Pulmonary artery endothelial cell (primary cell): ENCODE measurements at places on chromosomes 7 and 10. TPM values are rescaled to one million over a fixed set of nuclear protein-coding genes. Genes with fewer than 3 reads are reported as not detected.

Gene NDUFA5
- total RNA-seq = 30.1 and 38.8 TPM in 2 replicates

- no peak for DNase-seq
Observed at GRCh38 chr10:88289342-88289741, 293.8 kb downstream of the RNLS start.

- no peak for DNase-seq
Observed at GRCh38 chr10:88431103-88431502, 152.0 kb downstream of the RNLS start.

DNA sequence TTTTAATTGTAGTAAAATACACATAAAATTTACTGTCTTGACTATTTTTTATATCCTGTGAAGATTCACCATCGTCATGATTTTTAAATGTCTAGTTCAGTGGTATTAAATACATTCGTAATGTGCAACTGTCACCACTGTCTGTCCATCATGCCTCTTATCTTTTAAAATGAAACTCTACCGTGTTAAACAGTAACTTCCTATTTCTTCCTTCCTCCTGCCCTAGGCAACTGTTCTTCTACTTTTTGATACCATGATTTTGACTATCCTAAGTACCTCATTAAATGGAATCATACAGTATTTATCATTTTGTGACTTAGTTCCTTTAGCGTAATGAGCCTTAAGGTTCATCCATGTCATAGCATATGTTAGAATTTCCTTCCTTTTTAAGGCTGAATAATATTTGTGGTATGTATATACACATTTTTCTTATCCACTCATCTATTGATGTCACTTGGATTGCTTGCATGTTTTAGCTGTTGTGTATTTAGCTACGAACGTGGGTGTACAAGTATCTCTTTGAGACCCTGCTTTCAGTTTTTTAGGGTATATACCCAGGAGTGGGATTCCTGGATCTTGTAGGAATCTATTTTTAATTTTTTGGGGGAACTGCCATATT lies 13.5 kb downstream of the SLK start:
- DNase-seq = no peak

DNA sequence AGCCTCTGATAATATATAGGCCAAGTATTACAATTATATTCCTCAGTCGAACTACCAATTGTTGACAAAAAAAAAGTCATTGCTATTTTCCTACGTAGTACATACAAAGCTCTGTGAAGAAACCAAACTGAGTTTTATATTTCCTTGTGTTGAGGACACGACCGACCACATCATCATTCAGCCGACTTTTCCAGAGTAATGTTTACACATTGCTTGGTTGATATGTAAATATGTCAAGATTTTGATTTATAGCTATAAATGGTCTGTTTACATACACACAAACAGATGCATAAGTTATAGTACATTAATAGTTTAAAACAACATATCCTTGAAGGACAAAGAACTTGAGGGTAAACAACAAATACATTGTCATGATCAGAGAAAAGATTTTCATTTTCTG lies 121.5 kb downstream of the CRPPA start:
- no peak for DNase-seq

DNA sequence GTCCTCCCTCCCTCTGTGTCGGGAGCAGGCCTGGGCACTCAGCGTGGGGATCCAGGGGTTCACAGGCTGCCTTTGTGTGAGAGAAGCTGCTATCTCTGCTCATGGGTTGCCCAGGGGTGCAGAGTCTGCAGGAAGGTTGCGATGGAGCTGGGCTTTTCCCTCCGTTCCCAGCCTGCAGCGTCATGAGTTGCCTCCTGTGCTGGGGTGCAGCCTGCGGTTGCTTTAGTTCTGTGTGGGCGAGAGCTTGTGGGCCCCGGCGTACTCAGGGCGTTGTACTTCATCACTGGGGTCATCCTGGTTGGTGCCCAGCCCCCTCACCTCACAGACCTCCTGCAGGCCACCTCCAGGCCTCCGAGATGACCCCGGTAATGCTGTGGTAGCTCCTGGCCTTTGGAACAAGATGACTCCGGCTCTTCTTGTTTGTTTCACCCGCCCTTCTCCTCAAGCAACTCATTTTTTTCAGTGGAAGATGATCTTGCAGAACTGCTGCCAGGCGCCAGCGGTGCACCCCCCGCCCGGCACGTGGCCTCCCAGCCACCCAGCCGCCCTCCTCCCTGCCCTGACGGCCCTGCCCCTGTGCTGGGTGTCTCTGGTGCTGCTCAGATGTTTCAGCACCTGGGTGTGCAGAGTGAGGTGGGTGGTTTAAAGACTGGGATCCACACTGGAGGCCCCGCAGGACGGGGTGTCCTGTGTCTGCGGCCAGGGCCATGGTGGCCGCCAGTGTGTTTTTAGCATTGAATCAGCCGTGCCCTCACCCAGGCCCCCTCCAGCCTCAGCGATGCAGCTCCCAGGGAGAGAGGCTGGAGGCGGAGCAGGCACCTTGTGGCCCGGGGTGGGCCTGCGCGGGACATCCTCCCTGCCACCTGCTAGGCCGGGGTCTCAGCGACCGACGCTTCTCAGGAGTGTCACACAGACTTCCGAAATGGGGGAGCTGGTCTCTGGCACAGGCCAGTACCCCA lies 7.2 kb downstream of the AP5Z1 start:
- no peak for DNase-seq

Gene HBP1
- total RNA-seq = 111 and 129 TPM in 2 replicates

Gene ANKRD2
- 0.78 and 1.8 TPM in 2 replicates for total RNA-seq

Gene ZNF783
- 3.5 and 5.6 TPM in 2 replicates for total RNA-seq

GRCh38 chr7:36300696-36301350 lies 88.8 kb upstream of the ANLN start:
- DNase-seq = no peak

- DNase-seq = no peak
Observed at GRCh38 chr7:28871077-28871476, 87.1 kb downstream of the TRIL start.

GRCh38 chr7:132575419-132575981 lies 770 bp downstream of the PLXNA4 start:
- no peak for DNase-seq

Gene SLC16A9
- total RNA-seq = 0.07 TPM in 1 of 2 replicates, not detected in the other

Gene ZNF33B
- total RNA-seq = 9.2 and 11.3 TPM in 2 replicates

- DNase-seq = no peak
Observed at GRCh38 chr10:110077436-110078130, 69.8 kb downstream of the ADD3 start.

DNA sequence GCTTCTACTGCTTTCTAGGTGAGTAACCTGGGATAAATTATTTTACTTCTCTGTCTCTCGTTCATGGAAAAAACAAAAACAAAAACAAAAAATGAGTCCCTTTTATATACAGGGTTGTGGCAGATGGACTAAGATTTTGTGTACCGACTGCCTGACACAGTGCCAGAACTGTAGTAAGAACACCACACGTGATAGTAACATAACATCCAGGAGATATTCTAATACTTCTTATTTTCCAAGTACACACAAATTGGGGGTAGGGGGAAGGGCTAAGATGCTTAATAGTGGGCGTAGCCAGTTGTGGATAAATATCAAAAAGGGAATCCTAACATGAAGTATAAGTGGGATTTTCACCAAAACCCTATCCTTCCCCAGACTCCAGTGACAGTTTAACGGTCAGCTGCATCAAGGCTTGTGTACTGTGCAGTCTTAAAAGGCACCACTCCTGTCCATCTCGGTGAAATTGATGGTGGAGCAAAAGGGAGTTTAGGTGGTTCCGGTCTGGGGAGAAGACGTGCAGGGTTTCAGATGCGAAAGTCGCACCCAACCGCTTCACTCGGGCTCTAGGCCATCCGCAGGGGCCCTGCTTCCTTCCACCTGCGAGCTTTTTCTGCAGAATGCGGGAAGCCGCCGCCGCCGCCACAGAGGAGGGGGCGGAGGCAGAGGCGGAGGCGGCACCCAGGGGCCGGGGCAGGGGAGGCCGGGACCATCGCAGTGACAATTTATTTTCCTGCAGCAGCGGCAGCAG lies at the start of gene STAMBPL1:
STAMBPL1 (plus strand) TSS at position 712 of the 748 bp plus-strand sequence. CDS start 21,464 bp downstream, outside the sequence.
- no peak for DNase-seq

Gene MET
- 80.8 and 188 TPM in 2 replicates for total RNA-seq

Gene AKR1D1
- not detected in 2 replicates for total RNA-seq

Gene SPRN
- total RNA-seq = not detected in 2 replicates

DNA sequence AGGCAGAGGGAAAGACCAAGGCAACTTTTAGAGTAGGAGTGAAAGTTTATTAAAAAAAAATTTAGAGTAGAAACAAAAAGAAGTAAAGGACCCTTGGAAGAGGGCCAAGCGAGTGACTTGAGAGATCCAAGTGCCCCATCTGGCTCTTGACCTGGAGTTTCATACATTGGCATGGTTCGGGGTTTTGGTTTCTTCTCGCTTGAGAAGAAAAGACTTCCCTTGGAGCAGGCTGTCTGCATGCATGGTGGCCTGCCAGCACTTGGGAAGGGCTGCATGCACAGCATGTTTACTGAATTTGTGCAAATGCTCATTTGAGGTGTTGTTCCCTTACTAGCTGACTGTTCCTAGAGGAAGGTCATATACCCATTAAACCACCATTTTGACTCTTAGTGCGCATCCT lies 8.8 kb upstream of the ADO start:
- DNase-seq = no peak

DNA sequence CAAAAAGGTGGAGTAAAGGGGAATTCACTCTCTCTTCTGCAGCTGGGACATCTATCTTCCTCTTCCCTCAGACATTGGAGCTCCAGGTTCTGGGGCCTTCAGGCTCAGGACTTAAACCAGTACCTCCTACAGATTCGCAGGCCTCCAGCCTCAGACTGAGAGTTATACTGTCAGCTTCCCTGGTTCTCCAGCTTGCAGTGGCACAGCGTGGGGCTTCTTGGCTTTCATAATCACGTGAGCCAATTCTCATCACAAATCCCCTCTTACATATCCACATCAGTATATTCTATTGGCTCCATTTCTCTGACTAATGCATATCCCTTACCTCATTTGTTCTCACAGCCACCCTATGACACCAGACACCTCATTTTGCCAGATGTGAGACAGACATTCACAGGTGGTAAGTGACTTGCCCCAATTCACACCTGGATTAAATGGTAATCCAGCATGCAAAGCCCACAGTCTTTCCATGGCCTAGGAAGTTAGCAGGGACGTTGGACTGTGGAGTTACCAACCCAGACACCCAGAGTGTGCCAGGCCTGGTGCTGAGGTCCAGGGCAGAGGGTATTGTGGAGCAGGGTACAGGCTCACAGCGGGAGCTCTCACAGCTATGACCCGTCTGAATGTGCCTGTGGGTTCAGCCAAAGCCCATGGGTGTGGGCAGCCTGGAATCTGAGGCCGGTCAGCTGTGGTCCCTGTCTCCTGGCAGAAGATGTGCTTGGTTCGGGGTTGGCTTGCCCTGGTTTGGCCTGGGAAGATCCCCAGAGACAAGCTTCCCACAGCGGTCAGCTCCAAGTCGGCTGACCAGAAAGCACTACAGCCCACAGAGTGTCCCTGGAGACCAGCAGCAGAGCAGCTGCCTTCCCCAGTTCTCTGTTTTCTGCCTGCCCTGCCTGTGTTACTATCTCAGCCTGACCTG lies 18.4 kb upstream of the ZCCHC24 start:
- DNase-seq = no peak

DNA sequence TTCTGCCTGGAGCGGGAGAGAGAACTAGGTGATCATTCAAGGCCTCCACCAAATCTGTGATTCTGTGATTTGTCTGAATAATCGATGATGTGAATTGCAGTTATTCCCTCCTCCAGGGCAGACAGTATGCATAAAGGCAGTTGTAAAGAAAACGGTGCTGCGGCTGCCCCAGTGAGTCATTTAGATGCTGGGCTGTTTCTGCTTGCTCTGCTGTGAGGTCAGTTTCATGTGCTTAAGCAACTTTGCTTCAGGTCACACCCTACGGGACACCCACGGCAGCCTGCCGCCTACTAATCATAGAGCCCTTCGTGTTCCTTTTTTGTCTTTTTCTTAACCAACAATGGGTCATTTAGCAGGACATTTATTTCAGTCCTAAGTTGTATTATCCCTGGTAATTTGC lies 158.1 kb upstream of the PITRM1 start:
- DNase-seq = no peak

Gene PCBD1
- total RNA-seq = 54.6 and 82.2 TPM in 2 replicates

DNA sequence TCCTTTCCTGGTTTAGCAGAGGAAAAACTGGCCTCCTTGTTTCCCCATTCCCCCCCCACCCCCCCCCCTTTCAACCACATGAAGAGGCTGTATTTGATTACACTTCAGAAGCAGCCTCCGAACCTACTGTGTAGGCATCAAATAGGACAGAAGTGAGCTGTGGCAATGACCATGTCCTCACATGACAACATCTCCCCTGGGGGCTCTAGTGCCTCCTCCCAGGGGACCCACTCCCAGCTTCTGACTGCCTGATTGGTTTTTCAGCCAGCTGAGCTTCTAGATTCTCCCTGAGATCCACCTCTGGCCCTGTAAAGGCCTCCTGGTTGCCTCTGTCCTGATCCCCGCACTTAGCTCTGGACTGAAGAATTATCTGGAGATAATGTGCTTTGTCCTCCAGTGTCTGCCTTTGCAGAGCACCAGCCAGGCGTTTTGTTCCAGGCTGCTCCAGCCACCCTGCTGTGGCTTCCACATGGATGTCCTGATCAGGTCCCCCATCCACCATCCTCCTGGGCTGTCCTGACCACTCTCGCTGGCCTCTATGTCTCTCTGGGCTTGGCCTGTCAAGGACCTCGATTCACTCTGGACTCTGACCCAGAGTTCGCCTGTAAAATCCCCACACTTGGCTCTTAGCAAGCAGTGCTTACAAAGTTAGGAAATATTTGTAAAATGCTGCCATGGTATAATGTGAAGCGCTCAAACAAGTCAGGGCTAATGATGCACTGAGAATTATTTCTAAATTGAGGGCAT lies 42.4 kb upstream of the TOMM7 start:
- DNase-seq = no peak

DNA sequence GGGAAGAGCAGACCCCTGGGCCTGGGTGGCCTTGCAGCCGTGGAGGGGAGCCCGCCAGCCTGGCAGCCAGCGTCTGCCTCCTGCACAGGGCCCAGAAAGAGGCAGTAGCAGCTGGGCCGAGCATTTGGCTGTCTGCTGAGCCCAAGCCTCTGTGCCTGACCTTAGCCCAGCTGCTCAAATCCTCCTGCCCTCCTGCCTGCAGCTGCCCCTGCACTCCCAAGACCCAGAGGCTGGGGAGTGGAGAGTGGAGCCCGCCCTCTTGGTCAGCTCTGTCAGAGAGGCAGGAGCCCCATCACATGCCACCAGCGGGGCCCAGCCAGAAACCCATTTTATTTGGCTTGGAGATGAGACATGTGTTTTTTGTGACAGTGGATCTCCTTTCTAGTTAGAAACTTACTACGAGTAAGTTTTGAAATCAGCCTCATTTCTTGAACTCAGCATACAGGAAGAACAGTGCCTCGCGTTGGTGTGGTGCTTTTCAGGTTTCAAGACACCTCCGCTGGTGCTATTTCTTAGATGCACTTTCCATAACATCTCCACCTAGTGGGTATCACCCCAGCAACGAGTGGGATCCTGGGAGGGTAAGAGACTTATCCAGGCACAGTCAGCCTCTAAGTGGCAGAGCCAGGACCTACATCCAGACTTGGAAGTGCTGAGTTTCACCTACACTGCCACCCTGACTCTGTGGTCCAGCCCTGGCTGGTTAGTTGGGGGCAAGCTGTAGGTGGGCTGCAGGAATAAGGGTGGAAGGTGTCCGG lies 477.1 kb downstream of the RPS24 start:
- DNase-seq = no peak

Gene PODXL
- 62.8 and 114 TPM in 2 replicates for total RNA-seq

- DNase-seq = no peak
Observed at GRCh38 chr7:67625257-67625737, 628.7 kb downstream of the TYW1 start.
